ENCODE measurements at places on chromosomes 7 and 10. TPM values are rescaled to one million over a fixed set of nuclear protein-coding genes. Genes with fewer than 3 reads are reported as not detected.
A peak's percentile ranks its signal among the peaks of the same experiment; 100 is the strongest.

The EIF5AL1 gene
- 0.12 TPM for total RNA-seq

DNA sequence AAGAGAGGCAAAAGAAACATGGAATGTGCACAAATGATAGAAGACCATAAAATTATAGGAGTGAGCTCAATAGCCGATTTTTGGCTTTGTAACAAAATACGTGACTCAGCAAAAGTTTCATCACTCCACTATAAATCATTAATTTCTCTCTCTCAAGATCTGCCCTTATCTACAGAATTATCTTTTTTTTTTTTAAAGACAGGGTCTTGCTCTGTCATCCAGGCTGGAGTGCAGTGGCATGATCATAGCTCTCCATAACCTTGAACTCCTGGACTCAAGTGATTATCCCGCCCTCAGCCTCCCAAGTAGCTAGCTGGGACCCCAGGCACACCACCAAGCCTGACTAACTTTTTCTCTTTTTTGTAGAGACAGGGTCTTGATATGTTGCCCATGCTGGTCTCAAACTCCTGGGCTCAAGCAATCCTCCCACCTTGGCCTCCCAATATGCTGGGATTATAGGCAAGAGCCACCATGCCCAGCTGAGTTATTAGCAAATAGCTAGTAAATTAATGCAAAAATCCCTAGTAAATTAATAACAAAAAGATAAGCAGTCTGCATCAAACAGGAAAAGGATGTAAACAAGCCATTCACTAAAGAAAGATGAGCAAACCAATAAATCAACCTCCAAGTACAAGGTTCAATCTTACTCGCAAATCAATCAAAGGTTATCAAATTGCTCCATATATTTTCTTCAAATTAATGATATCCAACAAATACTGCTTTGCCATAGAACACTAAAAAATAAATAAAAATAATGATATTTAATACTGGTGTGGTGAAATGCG, 450.7 kb downstream of the PARD3 start:
- no peak for DNase-seq

- peak; percentile 95 for DNase-seq
These were observed 289.7 kb upstream of the VSTM2A start for GRCh38 chr7:54252256-54253035.

DNA sequence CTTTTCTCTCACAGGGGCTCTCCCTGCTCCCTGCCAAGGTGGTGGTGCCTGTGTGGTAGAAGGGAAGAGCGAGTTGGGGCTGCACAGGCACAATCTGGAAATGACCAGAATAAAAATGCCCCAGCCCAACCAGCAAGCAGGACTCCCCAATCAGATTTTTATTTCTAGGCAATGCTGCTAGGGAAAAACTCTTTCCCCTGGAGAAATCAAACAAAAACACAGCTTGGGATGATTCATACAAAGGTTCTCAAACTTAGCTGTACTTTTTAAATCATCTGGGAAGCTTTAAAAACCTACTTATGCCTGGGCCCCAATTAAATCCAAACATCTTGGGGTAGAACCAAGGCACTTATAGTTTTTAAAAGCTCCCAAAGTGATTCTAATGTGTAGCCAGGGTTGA, 243.2 kb downstream of the HTR7 start:
- DNase-seq = no peak

DNA sequence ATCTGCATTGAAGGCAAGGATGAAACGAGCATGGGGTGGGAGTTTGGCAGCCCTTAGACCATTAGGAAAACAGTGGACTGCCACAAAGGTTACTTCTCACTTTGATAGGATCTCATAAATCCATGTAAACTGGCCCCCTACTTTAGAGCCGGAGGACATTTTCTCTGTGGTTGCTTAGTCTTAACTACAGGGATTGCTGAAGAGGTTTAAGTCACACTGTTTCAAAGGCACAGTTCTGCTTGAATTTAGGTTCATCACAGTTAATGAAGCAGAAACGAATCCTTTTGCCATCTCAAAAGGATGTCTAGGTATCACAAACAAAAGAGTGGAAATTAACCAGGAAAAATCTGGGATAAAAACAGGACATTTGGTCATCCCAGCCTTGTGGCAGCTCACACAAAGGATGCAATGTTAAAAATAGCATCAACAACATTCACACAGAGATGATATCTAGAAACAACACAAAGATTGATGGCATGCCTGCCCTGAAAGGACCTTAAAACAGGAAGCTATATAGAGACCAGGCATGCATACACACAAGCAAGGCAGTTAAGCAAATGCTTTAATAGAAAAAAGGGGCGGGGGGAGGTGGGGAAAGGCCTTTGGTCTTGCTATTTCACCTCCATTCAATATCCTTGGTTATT, 74.0 kb downstream of the DOCK4 start:
- peak; percentile 48 for DNase-seq

DNA sequence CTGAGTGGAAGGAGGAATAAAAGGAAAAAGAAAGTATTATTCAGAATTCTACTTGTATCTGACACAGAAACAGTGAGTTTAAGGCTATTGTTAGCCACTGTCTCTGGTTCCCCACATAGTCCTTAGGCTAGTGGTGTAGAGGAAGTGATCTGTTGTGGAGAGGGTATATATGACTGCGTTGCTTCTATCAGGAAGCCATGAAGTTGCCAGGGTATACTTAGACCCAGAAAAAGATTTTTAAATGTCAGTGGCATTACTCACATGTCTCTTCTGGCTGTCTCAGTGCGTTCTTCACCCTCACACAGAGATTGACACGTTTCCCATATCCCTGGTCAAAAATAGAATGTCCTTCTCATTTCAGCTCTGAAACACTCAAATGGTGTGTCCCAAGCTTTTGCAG, 72.7 kb downstream of the SEM1 start:
- peak; percentile 1 for DNase-seq

- DNase-seq = no peak
These were observed 16.2 kb upstream of the AGK start for GRCh38 chr7:141534757-141535737.

The MOGAT3 gene
- total RNA-seq = not detected

The ADAM12 gene
- total RNA-seq = 34.8 TPM

The C7orf25 gene
- total RNA-seq = 6.1 TPM

DNA sequence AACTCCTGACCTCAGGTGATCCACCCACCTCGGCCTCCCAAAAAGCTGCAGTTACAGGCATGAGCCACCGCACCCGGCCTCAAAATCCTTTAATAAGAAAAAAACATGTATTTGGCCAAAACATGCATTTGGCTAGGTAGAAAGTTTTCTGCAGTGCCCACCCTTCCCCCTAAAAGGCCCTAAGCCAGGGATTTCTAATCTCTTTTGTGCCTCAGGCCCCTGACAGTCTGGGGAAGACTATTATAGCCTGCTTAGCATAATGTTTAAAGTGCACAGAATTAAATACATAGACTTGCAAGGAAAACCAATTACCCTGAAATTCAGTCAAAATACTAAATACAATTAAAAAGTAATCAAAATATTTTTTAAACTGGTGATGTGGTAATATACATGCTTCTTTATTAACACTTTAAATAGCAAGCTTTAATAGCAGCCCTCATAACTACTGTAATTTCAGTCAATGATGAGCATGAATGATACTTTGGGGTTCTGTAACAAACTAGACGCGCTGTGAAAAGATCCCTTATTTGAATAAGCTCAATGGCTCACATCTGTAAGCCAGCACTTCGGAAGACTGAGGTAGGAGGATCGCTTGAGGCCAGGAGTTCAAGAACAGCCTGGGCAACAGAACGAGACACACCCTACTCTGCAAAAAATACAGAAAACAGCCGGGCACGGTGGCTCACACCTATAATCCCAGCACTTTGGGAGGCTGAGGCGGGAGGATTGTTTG, 29.9 kb downstream of the SPDYE6 start:
- no peak for DNase-seq

GRCh38 chr7:81004098-81004497, 85.2 kb upstream of the SEMA3C start:
- peak; percentile 60 for DNase-seq

- no peak for DNase-seq
These were observed 26.6 kb downstream of the MKX start for GRCh38 chr10:27719052-27719451.

DNA sequence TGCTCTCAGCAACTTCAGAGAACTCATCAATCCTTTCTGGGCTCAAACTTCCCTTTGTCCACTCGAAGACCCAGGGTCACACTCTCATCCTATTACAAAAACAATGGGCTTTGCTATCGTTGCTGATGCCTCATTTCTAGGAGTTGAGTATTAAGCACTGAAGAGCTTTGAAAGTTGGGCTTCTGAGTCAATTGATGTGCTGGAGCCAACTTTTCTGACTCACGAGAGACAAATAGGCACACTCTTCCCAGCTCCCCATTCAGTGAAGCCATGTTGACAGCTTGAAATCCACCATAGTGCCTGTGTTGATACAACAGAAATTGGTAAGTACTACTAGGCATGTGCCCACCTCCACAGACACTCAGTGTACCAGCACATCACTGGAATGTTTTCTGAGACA, 97.5 kb upstream of the PRSS58 start:
- peak; percentile 62 for DNase-seq

The NYAP1 gene
- total RNA-seq = not detected

DNA sequence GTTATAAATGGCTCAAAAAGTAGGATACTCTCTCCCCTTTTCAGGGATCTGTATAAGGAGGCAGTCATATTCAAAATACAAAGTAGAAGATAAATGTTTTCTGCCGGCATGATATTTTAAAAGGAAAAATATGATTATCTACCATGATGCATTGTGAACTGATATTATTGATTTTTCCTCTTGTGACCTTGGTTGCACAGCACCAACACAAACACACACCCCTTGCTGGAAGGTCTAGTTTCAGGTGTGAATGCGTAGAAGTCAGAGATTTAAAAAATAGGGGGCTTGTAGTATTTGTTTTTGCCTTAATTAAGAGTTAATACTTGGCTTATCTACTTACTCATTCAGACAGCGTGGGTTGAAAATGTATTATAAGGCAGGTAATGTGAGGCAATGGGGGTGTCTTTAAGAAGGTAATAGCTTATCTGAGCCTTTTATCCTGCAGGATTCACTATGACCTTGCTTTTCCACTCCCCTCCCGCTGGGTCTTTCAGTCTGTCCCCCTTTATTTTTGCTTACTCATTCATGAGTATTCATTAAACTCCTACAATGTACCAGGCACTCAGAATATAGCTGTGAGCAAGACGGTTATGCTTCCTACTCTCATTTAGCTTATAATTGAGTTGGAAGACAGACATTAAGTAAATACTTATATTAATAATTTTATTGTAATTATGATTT, 390.6 kb downstream of the SDK1 start:
- DNase-seq = no peak

The EBLN1 gene
- total RNA-seq = not detected

DNA sequence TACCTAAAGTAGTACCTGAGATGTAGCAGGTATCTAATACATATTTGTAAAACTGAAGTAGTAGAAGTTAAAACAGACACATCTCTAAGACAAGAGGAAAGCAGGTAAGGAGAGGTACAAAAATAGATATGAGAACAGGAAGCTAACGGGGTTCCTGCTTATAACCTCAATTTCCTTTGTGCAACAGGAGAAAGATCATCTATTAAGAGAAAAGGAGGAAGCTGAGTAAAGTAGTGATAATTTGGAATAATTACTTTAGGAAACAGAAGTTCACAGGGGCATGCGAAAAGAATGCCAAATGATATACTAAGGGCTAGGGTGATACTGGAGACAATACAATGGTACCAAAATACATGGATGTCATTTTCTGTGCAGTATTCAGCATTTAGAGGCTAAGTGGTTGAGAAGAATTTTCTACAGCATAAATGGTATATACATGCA, 108.7 kb downstream of the NRBF2 start:
- DNase-seq = no peak

DNA sequence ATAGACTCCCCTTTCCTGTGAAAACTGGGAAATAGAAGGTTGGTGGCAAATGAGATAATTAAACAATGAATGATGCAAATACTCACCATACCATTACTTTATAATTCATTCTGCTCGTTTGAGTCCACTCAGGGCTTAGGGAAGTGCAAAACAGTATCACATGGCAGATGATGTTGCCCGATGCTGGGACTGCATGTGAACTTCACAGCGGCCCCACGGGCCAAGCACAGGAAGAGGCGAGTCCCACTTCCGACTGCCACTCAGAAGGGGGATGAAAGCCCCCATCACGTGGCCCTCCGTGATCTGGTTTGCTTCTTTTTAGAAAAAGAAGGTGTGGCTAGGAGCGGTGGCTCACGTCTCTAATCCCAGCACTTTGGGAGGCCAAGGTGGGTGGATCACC, 71.5 kb downstream of the PRPF18 start:
- DNase-seq = no peak

- DNase-seq = no peak
These were observed 97.8 kb downstream of the AUTS2 start for GRCh38 chr7:69696054-69696591.

- peak; percentile 78 for DNase-seq
These were observed 988 bp upstream of the EN2 start for GRCh38 chr7:155456738-155457543.

Measured in RPMI7951 (cell line).